NAMALWA (cell line): ENCODE measurements at places on chromosomes 6 and 20.

DNA sequence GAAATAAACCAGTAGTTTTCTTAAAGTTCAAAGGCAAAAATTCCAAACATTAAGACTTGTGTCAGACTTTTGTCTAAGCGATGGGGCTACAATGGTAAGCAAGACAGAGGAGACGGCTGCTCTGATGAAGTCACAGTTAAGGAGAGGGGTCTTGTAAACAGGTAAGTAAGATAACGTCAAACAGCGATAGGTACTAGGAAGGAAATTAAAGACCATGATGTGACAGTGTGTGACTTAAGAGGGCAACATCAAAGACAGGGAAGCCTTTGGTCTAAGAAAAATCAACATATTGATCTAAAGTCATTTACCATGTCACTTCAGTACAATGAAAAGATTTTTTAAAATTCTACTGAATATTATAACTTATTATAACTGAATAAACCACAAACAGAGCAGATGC, 23.1 kb downstream of the NUDT3 start:
- DNase-seq, result no peak

DNA sequence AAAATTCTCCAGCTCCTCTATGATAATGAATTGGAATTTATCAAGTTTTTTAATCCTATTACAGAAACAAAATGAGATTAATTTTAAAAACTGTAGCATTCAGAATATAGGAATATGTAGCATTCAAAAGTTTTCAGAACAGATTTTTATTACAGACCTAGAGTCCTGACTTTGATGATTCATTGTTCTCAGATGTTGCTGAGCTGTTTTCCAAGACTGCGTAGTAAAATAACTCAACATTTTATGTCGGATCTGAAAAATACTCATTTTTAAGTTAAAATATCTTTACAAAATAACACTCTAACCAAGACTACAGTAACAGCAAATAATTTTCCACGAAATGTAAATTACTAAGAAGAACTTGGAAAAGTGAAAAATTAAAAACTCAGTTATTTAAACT, 67.1 kb downstream of the SYCP2 start:
- DNase-seq, result no peak

DNA sequence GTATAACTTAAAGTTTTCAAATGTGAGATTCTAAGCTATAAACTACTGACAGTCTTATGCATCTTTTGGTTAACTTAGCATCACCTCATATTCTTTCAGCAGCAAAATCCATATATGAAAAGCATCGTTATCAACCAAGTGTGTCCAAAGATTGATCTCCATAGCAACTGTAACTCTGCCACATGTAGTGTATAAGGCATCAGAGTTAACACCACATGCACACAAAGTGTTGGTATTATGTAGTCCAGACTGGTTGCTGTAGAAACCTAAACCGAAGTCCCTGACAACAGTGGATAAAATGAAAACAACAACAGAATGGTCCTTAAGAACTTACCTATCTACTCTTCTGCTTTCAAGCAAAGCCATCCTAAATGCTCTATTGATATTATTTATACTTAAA, 39.6 kb downstream of the PDSS2 start:
- DNase-seq, result peak; percentile 21

DNA sequence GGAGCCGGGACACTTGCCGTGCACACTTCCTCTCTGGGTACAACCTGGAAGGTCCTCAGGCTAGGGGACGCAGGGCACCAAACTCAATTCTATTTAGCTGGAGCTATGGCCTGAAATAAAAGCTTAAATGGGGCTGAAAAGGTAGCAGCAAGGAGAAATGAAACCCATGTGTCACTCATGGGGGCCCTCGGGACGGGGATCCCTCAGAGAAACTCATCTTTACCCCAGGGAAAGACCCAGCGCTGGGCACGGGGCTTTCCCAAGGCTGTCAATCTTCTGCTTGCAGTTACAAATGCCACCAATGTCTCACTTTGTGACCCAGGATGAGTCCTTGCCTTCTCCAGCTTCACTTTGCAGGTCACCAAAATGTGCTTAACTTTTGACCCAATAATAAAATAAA, 16.5 kb downstream of the SNAI1 start:
- peak; percentile 31 for DNase-seq

GRCh38 chr6:43823879-43824702, 54.1 kb downstream of the VEGFA start:
- DNase-seq, result peak; percentile 15

GRCh38 chr6:146017672-146018071, 11.2 kb upstream of the GRM1 start:
- DNase-seq, result no peak

DNA sequence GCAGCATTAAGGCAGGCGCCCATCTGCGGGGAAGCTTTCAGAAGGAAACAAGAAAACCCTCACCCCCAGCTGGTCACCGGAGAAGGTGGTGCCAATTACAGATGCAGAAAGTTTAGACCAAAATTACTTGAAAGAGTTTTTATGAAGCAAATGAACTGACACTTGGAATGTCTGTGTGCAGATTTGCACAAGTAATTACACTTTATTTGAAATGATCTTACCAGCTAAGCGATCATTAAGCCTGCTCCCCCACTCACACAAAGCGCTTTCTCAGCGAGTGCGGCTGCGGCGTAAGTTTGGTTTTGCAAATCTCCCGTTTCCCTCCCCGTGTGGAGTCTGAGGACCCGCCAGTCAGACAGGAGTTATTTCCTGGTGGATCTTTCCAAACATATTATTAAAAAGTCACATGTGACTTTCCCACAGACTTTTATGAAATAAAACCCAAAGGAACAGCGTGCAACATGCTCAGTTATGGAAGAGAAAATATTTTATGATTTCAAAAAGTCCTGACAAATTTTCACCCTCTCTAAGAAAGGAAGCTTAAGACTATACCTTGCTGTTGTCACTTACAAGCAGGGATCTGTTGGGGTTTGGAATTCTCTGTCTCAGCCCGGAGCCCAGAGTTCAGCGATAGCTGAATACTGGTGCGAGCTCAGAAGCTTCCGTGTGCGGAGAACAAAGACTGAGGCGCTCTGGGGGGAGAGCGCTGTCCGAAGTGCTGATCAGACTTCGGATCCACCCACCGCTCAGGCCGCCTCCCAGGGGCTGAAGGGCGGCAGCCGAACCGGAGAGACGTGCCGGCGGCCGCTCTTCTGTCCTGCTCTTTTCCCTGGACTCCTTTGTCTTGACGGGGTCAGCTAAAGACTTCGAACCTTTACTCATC, 2.7 kb upstream of the MYT1 start:
- DNase-seq, result no peak
